ENCODE measurements at places on chromosomes 5 and 9.

DNA sequence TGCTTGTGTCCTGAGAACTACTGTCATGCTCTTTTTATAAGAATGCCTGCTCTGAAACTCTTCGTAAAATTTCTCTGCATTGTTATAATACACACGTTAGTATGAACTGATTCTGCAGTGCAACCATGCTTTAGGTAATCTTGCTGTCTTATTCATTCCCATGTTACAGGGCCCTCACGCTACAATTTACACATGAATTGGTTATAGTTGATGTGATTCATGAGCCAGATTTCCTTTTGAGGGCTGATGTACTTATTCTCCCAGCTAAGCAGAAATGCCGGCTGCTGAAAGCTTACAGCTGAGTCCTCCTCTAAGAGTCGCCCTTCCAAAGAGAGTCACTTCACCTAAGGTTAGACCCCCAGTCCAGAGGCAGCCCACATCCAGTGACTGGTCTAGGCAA is 233.5 kb upstream of the PCSK5 start:
- DNase-seq = no peak

GRCh38 chr5:116265471-116265870 is 180.6 kb downstream of the COMMD10 start:
- no peak for DNase-seq

DNA sequence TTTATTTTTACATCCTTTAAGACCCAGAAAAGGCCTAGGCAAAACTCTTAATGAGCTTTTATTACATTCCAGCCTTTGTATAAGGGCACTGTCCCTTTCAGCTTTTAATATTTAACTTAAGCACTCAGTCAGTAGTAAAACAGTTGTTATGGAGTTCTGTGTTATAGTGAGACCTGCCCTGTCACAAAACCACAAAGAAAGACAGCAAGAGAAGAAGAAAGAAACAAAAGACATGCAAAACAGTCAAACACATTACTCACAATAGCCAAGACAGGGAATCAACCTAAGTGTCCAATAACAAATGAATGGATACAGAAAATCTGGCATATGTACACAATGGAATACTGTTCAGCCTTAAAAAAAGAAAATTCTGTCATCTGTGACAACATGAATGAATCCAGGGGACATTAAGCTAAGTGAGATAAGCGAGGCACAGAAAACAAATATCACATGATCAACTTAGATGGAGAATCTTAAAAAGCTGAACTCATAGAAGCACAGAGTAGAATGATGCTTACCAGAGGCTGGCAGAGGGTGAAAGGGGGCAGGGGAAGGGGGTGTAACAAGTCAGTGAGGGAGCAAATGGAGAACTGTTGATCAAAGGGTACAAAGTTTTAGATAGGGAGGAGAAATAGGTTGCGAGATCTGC is 63.8 kb upstream of the CCNG1 start:
- DNase-seq = no peak

DNA sequence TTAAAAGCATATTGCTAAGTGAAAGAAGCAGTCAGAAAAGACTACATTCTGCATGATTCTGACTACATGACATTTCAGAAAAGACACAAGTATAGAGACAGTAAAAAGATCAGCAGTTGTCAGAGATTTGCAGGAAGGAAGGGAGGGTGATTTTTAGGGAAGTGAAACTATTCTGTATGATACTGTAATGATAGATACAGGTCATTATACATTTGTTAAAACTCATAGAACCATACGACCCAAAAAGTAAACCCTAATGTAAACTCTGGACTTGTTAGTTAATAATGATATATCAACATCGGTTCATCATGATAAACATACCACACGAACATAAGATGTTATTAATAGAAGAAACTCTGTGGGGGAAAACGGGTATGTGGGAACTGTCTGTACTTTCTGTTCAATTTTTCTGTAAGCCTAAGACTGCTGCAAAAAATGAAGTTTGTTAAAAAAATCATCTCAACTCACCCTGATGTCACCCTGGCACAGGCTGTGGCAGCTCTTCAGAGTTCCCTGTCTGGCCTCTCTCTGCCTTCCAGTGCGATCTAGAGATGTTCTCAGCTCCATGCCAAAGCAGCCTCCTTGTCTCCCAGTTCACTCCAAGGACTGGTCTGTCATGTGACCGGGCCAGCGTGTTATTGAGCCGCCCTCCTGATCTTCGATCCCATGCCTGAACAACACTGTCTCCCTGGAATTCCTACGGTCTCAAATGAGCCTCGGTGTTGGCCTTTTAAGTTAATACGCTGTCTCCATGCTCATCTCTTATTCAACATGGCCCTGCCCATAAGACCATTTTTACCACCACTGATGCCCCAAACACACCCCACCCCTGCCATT is 35.4 kb downstream of the PRLR start:
- DNase-seq = no peak

- no peak for DNase-seq
Observed at GRCh38 chr9:93247099-93247865, 63.3 kb downstream of the WNK2 start.

- no peak for DNase-seq
Observed at GRCh38 chr5:159337016-159337955, 7.0 kb upstream of the IL12B start.

DNA sequence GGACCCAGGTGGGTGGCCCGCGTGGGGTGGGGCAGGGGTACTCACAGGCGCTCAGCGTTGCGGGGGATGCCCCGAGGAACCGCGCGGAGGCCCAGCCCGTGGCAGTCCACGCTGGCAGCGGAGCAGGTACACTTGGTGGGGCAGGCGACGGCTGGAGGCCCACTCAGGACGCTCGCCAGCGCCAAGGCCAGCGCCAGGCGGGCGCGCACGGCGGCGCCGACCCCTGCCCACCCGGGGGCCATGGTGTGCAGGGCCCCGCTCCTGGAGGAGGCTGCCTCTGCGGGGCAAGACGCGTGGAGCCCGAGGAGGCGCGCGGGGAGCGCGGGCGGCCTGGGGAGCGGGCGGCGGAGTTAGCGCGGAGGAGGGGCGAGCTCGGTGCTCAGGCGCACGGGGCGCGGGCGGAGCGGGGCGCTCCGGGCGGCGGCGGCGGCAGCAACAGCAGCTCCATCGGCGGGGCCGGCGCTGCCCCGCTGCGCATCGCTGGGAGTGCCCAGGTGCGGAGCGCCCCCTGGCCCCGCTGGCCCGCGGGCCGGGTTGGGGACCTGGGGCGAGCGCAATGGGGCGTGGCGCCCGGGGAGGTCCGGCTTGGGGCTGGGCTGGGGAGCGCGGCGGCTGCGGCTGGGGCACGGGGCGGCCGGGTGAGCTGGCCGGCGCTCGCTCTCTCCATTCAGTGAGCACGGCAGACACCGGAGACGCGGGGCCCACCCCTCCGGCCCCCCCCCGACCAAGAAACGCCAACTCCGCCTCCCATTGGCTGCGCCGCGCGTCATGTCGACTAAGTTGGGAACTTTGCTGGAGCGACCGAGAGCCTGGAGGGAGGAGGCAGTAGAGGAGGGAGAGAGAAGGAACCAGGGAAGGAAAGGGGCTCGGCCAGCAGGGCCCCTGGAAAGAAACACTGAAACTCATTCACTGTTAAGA is at the start of gene SLIT3:
SLIT3 (minus strand) TSS at position 672 of the 918 bp plus-strand sequence; CDS start at position 242, 430 bp downstream.
- no peak for DNase-seq

DNA sequence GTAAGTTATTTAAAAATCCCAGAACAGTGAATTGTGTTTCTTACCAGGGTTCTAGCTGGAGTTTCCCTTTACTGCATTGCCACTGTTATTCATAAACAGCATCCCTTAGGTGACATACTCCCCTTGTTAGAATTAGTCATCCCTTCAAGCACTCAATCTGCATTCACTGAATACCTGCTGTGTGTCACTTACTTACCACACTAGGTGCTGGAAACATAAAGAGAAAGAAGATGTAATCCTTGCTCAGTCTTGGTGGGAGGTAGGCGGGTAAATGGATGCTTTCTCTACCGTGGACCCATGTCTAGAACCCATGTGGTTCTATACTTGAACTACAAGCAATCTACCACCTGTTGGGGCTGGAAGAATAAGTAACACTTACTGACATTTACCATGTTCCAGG is 371.6 kb downstream of the KDM4C start:
- DNase-seq = no peak

GRCh38 chr9:18520416-18521047 is 46.6 kb downstream of the ADAMTSL1 start:
- DNase-seq = no peak

DNA sequence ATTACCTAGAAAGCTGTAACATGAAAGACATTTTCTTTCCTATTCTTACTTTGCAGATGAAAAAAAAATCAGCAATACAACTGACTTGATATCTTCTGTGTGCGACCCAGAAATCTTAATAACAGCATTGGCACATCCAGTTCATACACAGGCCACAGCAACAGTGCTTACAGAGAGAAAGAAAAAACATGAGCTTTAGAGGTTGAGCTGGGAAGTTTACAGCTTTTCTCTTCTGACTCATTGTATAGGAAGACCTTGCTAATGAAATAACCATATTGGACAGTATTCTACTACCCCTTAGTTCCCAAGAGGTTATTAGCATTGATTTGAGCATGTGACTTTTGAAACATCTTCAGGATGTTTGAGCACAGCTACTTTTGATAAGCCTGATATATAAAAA is 1033.4 kb upstream of the DMAC1 start:
- DNase-seq = no peak

DNA sequence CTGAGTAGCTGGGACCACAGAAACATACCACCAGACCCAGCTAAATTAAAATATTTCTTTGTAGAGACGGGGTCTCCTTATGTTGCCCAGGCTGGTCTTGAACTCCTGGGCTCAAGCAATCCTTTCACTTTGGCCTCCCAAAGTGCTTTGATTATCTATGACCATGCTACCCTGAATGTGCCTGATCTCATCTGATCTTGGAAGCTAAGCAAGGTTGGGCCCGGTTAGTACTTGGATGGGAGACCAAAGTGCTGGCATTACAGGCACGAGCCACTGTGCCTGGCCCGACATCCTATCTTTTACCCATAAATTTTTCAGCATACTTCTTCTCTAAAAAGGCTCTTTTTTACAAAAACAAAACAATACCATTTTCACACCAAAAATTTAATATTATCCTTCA is 137.0 kb upstream of the LRRTM2 start:
- no peak for DNase-seq

DNA sequence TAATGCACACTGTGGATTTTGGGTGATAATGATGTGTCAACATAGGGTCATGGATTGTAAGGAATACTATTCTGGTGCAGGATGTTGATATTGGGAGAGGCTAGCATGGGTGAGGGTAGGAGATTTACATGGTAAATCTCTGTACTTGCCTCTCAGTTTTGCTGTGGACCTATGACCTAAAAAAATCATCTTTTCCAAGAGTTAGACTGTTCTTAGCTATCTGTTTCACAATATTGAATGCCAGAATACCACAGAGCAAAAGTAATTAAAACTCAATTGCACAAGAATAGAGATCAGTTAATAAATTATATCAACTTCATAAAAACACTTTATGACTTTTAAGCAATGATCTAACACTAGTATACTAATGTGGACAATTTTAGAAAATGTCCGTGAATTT is 651.6 kb downstream of the HTR1A start:
- no peak for DNase-seq

DNA sequence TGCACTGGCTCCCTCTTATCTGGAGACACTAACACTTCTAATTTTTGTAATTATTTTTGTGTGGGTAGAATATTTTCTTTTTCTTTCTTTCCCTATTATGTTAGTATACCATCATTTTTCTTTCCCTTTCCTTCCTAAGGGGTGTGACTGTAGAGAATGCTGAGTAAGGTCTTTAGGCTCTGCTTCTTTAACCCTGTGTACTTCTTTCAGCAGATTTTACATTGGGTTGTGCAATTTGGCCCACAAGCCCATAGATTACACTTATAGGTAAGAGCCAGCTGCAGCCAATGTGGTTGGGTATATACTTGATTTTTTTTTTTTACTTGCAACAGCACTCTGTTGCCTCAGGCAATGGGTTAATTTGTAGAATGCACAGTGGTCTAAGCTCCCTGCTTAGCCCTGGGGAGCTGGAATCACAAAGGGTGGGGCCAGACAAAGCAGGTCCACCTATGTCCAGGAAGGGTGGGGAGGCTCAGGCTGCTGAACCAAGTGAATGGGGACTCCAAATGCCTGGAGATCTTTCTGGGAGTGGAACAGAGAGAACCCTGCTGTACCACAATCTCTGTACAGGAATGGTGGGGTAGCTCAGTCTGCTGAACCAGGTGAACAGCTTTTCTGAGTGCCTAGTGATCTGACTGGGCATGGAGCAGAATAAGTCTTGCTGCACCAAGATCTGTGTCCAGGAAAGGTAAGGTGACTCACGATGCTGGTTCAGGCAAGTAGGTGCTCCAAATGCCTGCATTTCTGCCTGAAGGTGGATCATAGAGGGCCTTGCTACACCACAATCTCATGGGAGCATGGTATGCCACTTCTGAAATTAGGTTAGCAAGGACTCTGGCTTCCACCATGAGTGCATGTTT is 64.9 kb downstream of the SLC25A46 start:
- no peak for DNase-seq

DNA sequence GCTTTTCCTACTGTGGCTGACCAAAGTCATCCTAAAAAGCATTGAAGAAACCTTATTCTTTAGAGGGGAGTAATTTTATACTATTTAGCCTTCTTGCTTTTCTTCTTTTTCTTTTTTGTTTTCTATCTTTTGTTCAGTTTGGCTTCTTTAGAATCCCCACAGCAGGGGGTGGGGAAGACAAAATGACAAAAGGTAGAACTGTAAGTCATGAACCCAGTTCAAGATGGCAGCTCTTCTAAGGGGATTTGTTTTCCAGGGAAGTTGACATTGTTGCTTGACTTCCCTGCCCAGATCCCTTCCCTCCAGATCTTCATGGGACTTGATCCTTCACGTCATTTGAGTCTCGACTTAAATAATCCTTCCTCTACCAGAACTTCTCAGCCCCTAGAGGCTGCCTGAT is 692.4 kb upstream of the DMAC1 start:
- no peak for DNase-seq

GRCh38 chr5:74885170-74885569 is 19.0 kb upstream of the FAM169A start:
- no peak for DNase-seq

- no peak for DNase-seq
Observed at GRCh38 chr5:36870399-36871040, 6.0 kb upstream of the NIPBL start.

- no peak for DNase-seq
Observed at GRCh38 chr9:128917151-128917849, 3.5 kb upstream of the PHYHD1 start.

DNA sequence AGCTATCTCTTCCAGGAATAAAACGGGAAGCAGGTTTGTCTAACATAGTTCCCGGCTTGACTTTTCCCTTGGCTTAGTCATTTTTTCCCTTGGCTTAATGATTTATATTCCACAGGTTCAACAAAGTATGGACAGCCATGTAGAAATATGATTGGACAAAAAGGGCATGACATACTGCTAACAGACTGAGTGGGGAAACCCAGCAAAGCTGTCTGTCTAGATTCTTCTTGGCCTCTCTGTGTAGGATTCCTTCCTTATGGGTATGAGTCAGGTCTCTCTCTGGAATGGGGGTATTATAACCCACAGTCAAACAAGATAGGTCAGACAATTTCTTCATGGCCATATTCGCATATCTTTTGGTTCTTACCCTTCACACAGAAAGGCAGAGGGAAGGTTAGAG is 5.7 kb upstream of the MTAP start:
- no peak for DNase-seq

GRCh38 chr5:151952238-151952637 is 27.6 kb upstream of the GLRA1 start:
- no peak for DNase-seq

Measured in T-cell (primary cell).